ENCODE measurements at places on chromosomes 3 and 15.

GRCh38 chr3:120798346-120798745 is 55.8 kb downstream of the GTF2E1 start:
- DNase-seq = no peak

GRCh38 chr3:101635954-101636798 is 40.8 kb downstream of the ZBTB11 start:
- no peak for DNase-seq

- peak; percentile 60 for DNase-seq
Observed at GRCh38 chr3:86990734-86991481, at the start of gene VGLL3. Gene VGLL3, minus strand, starts transcription at chr3:86991149. Its CDS starts 406 bp downstream, at chr3:86990743.

GRCh38 chr3:64651741-64652241 is 36.0 kb downstream of the ADAMTS9 start:
- DNase-seq = no peak

GRCh38 chr3:55626279-55626665 is 139.2 kb upstream of the WNT5A start:
- no peak for DNase-seq

DNA sequence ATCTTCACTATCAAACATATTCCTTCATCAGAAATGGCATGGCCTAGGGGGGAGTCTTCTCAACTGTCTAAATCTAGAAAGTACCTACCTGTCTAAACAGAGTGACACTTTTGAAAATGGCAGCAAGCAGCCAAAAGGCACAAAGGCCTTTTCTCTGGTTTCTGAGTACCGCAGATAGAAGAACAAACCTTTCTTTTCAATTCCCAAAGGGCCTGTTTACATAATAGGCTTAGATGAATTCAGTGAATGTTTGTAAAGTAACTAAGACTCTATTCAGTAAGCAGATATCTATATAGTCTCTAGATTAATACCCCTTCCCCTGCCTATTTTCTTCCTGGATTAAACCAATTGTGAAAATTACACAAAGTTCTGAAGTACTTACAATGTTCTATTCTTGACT is 7.1 kb downstream of the MYEF2 start:
- DNase-seq = no peak

GRCh38 chr15:81002331-81003096 is 1.8 kb downstream of the TLNRD1 start:
- DNase-seq = no peak

DNA sequence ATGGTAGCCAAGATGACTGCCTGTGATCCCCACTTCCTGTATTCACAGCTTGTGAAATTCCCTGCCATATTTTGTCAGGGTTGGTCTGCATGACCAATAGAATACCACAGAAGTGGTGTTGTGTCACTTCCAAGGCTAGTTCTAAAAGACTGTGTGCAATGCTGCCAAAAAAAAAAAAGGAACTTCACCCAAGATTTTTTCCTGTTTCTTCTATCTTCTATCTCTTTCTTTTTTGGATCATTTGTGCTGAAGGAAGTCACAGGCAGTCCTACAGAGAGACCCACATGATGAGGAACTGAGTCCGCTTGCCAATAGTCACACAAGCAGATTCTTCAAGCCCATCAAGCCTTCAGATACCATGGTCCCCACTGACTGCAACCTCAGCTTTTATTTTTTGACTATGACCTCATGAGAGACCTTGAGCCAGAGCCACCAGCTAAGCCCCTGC is 18.1 kb upstream of the RAF1 start:
- DNase-seq = no peak

DNA sequence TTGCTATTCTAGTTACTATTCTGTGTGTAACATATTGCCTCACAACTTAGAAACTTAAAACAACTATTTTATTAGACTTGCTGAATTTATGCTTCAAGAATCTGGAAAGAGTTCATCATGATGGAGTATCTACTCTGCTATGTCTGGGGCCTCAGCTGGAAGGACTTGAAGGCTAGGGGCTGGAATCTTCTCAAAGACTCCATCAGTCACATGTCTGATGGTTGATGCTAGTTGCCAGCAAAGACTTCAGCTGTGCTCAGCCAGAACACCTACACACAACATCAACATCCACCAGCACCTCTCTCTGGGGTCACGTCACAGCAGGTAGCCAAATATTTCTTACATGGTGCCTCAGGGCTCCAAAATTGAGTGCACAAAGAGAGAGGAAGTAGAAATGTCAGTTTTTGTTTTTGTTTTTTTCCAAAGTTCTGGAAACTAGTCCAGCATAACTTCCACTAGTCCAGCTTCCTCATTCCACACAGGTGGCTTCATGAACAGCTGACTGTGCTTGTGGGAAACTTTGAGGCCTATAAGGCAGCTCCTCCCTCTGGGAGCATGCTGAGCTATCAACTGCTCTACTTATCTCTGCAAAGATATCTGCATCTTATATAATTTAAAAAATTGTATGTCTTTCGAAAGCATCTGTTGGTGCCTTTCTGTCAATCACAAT is 325.4 kb upstream of the AGTR1 start:
- no peak for DNase-seq

- DNase-seq = no peak
Observed at GRCh38 chr3:152830245-152830644, 4.7 kb upstream of the P2RY1 start.

- DNase-seq = no peak
Observed at GRCh38 chr3:155753038-155753639, 8.3 kb upstream of the PLCH1 start.

- DNase-seq = no peak
Observed at GRCh38 chr15:50543556-50543955, 2.9 kb downstream of the USP50 start.

GRCh38 chr3:193621127-193621526 is 28.1 kb downstream of the OPA1 start:
- DNase-seq = no peak

DNA sequence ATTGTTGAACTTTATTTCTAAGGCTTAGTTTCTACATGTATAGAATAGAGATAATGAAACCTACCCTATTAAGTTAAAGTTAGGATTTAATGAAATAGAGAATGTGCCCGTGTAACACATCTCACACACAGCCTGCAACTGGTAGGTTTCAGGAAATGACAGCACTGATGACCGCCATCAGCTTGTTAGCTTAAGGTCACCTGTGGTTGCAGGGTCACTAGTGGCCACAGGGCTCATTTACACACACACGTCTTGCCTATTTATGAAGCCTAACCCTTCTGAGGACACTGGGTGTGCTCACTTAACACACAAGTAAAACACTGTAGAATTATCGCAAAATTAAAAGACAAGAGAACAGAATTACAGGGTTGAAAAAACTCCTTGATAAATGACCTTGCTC is 20.1 kb downstream of the CHRM5 start:
- DNase-seq = no peak

GRCh38 chr3:196423044-196423781 is 9.0 kb downstream of the UBXN7 start:
- DNase-seq = no peak

DNA sequence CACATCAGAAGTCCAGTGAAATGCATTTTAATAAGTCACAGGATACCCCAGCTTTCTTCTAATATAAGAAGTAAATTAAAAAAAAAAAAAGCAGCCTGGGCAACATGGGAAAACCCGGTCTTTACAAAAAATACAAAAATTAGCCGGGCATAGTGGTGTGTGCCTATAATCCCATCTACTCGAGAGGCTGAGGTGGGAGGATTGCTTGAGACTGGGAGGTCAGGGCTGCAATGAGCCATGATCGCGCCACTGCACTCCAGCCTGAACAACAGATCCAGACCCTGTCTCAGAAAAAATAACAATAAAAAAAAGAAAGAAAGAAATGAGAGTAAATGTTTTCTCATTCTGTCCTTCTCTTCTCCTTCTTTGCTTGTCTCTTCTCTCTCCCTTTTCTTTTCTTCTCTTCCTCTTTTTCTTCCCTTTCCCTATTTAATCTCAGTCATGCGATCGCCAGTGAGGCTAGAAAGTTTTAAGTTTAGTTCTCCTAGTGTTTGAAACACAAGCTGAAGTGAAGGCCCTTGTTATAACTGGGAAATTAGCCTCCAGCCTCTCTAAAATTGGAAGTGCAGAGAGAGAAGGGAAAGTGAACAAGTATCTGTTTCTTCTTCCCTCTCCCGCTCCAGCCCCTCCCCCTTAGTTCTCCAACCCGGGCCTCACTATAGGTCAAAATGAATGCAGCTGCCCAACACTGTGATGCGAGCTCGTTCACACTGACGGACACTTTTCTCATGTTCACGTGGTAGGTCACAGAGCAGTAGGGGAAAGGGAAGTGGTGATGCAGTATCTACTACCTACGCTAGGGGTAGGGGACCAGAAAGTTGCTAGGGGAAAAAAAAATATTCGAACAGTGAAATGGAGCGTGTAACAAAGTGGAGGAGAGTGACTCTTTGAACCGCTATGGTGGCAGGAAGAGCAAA is 23.5 kb upstream of the TSC22D2 start:
- DNase-seq = no peak

DNA sequence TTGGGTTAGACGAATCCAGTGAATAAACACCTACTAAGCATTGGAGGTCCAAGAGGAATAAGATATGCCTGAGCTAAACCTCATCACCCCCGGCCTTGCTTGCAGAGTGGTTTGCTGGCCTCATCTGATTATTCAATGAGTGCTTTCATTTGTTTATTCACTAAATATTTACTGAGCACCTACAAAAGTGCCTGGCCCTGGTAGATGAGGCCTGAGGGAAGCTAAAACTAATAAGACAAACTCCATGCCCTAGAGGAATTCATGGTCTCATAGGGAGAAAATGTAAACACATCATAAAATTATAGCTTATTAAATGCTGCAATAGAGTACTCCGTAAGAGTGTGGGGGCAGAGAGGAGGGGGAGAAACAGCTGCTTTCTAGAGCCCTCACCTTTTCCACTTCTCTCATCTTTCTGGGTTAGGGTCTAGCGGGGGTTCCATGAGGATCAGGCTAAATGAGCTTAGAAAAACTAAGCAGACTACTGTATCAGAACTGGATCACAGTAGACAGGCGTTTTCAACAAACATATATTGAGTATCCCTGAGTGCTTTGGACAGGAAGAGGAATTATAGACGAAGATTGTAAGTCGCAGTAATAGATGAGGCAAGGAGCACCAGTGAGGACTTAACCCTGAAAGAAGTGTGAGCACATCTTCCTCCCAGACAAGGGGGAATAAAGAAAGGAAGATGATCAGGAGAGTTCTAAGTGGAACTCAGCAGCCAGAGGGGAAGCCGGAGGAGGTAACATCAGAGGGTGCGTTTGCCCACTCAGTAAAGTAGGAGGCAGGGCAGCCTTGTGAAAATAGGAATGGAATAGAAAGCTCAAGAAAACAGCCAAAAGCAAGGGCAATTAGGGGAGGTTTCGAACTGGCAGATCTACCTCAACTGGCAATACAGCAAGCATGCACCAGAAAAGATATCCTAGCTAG is 31.5 kb upstream of the LAMP3 start:
- DNase-seq = no peak

DNA sequence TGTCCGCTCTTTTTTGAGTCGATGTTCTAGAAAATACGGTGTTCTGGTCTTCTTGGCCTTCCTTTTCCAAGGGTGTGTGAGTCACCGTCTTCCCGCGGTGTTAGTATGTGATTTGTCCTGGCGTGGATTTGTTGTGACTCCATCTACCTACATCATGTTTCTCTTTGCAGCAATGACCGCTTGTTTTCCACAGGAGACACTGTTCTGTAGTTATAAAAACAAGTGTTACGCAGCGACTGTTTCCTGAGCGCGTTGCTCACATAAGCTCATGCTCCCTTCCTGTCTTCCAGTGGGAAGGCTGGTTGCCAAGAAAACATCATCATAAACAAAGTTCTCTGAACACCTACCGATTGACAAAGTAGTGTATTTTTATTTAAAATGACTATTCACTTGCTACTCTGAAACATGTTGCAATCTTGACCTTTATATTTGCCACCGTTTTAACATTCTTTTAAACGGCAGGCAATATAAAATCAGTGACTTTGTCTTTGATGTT is 19.0 kb downstream of the USP13 start:
- peak; percentile 85 for DNase-seq

- no peak for DNase-seq
Observed at GRCh38 chr15:69763831-69764230, 311.2 kb downstream of the RPLP1 start.

GRCh38 chr15:90301707-90302300 is 36.3 kb downstream of the NGRN start:
- no peak for DNase-seq

DNA sequence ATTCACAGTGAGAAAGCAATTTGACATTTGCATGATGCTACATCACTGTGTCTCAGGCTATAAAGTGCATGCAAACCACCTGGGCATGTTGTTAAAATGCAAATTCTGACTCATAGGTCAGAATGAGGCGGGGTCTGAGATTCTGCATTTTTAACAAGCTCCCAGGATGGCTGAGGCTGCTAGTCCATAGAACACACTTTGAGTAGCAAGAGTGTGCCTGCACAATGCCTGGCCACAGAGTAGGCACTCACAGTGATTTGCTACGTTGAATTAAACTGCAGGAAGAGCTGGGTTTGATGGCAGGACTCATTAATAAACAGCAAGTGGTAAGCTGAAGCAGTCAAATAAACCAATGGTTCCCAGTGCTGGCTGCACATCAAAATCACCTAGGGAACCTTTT is 48.1 kb downstream of the NTRK3 start:
- DNase-seq = no peak

DNA sequence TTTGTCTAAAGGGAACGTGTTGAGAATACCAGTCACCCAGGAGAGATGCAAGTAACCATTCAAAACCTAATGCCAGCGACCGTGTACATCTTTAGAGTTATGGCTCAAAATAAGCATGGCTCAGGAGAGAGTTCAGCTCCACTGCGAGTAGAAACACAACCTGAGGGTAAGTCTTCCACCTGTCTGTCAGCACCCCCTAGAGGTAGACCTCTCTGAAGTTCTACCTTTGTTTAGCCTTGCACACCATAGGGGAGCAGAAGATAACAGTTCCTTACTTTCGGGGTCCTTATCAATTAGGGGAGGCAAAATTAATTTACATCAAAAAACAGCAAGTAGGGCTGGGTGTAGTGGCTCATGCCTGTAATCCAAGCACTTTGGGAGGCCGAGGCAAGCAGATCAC is 124.4 kb downstream of the HCN4 start:
- no peak for DNase-seq

DNA sequence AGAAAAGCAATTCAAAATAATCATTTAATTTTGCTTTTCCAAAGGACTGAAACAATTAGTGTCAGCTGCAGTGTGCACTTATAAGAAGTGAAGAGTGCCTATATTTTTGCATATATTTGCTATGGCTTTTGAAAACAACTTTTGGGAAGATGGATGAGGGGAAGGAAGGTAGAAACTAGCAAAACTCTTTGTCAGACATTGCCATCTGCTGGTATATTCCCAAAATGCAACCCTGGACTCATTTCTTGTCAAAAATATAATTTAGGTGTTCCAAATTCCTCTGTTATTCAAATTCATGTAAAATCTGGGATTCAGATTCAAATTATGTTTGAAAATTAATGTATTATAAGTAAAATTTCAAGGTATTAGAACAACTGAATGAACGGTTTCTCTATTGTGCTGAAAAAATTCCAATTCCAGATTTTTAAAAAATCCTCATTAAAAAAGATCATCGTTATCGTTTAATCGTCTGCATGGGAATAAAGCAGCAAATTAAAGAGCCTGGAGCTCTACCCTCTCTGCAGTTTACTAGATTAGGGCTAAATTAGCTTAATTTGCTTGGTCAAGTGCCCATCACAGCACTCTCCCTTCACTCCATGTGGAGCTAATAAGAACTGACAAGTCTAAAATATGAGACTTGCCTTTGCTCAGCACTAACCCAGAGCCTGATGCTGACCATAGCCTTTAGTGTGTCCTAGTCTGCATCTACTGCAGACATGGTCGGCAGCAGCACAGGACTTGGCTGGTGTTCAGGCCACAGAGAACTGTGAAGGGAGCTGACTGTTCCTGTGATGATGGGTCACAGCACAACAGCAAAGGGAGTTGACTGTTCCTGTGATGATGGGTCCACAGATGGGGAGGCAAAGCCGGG is 67.9 kb upstream of the MITF start:
- peak; percentile 6 for DNase-seq
